ENCODE measurements at places on chromosomes 4 and X.

GRCh38 chr4:12965334-12965733 is 518.8 kb downstream of the RAB28 start:
- DNase-seq: no peak

DNA sequence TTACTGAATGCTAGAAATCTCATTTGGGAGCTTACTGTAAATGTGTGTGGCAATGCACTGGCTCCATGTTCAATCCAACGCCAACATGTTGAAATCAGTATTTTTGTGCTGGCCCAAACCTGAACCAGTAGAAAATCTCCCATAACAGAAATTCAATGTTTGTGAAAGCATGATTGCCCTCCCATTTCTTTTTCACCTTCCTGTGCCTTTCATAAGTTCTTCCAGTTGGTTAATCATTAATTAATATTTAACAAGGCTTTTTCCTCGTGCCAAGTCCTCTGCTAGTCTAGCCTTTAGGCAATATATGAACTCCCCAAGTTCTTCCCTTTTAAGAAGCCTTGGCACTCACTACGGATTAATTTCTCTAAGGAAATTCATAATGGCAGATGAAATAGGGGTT is 1.3 kb upstream of the PLS3 start:
- no peak for DNase-seq

GRCh38 chr4:165711436-165711835 is 161.6 kb upstream of the TLL1 start:
- DNase-seq: no peak

DNA sequence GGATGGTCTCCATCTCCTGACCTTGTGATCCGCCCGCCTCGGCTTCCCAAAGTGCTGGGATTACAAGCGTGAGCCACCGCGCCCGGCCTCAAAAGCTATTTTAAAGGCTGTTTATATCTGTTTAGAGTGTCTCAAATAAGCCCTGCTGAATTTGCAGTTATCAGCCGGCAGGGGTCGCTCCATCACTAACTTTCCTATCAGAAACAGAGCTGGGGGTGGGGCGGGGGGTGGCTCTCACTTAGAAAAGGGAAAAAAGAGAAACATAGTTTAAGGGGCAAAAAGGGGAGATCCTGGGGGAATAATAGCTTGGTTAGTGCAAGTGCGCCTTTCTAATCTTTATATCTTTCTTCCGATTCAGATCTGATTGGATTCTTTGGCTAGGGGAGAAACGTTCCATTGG is 450.7 kb downstream of the UBE2NL start:
- no peak for DNase-seq

DNA sequence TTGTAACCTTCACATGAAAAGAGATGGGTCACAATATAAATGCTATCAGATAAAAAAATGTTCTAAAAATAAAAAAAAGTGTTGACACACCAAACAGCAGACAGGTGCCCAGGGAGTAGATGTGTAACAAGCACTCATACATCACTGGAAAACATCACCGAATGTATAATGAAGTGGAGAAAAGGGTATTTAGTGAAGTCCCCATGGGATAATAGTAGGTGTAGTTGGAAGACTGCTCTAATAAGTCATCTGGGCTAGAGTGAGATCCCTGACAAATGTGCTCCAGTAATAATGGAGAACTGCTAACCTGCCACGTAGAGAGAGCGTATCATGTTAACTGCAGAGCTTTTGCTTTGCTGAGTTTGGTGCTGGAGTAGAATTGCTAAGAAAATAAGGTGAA is 152.0 kb downstream of the GRIA2 start:
- no peak for DNase-seq

GRCh38 chr4:26780539-26780938 is 80.1 kb upstream of the STIM2 start:
- no peak for DNase-seq

DNA sequence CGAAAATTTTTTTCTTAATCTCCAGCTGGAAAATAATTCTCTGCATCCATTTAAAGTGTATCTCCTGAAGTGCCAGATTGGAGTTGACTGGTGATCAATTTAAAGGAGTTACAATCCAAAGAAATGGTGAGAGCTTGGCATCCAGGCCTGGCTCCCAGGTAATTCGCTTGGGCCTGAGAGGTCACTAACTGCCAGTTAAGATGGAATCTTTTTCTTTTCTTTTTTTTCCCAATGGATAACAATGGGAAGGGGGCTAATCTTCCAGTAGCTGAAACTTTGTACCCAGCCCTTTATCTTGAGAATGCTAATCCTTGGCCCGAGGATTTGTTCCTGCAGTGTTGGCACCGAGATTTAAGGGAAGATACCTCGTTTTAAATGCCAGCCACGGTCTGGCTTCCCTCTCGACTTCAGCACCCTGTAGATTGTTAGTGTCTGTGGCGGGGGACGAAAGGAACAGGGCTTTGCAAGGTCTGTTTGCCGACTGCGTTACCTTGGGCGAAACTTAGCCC is 13.3 kb upstream of the PITX2 start:
- DNase-seq: no peak

- no peak for DNase-seq
These were observed 8.4 kb upstream of the RXFP1 start for GRCh38 chr4:158513256-158513655.

- DNase-seq: no peak
These were observed 1738.8 kb upstream of the IGFBP7 start for GRCh38 chr4:58849026-58849425.

- DNase-seq: no peak
These were observed 33.4 kb downstream of the NELFA start for GRCh38 chr4:1975391-1975801.

DNA sequence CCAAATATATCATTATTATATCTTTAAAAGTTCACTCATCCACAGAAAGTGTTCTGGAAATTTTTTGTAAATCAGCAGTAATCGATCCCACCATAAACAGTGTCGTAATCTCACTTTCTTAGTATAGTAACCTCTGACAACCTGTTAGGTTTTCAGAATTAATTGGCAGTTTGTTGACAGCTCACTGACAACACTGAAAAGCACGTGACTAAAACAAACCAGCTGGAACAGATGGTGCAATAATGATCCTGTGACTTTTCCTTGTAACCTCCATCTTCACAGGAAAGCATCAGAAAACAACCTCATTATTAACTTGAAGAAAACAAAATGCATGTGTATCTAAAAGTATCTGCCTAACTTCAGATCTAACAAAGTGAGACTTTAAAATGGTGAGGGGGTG is 48.5 kb downstream of the FSTL5 start:
- DNase-seq: no peak

DNA sequence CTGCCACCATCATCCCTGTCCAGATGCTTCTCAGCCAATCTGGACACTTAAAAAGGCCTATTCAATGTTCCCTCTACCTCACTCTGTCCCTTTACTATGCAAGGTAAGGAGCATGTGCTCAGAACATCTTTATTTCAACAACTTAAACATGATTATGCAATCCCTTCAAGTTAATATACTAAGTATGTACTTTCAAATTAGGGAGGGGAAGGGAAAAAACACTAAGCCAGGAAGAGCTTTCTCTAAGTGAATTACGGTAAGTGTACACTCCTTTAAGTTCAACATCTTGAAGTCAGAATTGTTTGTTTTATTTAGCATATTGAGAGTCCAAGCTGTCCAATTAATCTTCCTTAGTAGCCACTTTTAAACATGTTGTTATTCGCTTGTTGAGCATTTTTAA is 14.1 kb downstream of the SLC10A7 start:
- DNase-seq: no peak

DNA sequence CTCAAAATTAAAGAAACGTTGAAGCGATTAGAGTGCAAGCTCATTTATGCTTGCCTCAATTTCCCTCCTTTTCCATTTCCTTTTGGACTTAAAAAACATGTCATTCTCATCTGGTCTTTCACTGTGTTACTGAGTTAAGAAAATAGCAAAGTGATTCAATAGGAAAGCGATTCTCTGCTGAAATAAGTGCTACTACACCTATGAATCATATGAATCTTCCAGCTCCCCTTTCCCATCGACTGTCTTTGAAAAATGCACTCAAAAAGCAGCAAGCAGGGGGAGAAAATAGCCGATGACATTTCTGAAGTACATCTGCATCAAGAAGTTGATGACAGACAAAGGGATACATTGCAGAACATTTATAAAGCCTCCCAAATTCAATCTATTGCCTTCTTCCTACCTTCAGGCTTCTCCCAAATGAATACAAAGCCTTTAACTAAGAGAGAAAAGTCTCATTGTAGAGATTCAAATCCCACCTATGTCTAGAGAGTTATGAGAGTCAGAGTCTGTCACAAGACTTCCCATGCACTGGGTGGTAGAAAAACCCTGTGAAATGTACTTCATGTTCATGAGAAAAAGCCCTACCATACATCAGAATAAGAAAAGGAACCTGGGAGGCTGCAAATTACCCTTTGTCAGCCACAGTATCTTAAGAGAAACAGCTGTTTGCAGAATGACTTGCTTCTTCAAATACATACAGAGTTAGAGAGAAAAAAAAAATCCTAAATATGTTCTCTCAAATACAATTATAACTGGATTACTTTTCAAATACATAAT is 78.9 kb downstream of the MBNL3 start:
- no peak for DNase-seq

GRCh38 chrX:147779173-147779572 is 132.5 kb upstream of the FMR1 start:
- DNase-seq: no peak

DNA sequence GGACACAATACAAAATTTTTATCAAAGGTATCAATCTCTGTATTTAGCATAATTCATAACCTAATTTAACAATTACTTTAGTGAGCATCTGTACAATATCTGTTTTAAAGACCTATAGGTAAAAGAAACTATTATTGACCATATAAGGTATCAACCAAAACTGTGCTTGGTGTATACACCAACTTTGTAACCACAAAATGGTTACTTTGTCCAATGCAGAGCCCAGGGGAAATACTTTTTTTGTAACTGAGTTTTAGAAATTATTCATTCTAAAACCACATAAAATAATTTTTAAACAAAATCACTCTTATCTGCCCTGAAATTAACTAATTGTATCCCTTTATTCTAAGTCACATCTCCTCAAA is 5.0 kb downstream of the CXXC4 start:
- DNase-seq: no peak

GRCh38 chrX:75156531-75156945 is 455 bp upstream of the ABCB7 start:
- DNase-seq: no peak

DNA sequence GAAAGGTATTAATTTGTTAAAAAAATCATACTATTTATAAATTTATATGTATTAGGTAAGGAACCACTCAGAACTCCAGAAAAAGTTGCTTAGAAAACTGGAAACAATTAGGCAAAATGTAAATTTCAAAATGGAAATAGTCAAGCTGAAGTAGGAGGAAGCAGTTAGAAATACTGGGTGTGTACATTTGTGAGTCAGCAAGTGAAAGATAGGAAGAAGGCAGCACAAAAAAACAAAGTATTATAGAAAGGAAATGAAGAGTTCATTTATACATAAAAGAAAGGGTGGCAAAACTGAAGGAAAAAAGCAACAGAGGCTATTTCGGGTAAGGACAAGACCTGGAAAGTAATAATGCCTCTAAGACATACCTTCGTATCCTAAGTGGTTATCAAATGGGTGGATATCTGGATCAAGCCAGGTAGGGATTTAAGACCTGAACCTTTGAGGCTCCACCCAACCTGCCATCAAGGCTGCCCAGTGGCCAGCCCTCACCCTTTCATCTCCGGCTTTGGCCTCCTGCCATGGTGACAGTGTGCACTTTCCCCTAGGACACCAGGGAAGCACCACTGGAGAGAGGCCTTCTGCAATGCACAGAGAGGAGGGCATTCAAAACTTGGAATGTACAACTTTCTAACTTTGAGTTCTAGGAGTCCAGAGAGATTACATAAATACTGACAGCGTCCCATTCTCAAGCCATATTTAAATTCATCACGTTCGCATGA is at the start of gene LRRC66:
TSS of gene LRRC66 (minus strand) at position 428 of the 722 bp plus-strand sequence. CDS start 2,750 bp downstream, outside the sequence.
- no peak for DNase-seq

DNA sequence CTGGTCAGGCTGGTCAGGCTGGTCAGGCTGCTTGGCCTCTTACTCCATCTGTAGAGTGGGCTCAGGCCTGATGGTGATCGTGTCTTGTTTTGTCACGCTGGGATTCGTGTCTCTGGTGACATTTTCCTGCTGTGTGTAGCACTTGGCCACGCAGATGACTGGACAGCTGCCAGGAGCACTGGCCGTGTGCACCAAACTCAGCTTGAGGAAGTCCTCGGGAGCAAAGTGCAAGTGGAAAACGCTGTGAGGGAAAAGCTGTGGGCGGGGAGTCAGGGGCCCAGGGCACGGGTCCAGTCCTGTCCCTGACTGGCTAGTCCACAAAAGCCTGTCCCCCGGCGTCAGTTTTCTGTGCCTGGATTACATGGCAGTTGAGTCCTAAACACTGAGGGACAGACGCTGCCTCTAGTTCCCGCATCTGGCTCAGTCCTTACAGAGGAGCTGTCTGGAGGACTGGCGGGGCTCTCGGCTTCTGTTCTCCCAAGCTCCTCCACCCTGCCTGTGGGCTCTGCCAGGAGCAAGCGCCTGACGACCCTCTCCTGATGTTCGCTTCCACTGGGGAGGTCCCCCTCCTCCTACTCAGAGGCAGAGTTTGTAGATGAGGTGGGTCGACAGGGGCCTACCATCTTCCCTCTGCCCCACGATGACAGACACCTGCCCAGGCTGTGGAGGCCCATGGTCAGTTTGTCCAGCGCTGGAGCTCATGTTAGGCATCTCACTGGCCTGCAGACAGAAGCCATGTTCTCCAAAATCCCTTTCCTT is 35.9 kb upstream of the GRPEL1 start:
- no peak for DNase-seq

DNA sequence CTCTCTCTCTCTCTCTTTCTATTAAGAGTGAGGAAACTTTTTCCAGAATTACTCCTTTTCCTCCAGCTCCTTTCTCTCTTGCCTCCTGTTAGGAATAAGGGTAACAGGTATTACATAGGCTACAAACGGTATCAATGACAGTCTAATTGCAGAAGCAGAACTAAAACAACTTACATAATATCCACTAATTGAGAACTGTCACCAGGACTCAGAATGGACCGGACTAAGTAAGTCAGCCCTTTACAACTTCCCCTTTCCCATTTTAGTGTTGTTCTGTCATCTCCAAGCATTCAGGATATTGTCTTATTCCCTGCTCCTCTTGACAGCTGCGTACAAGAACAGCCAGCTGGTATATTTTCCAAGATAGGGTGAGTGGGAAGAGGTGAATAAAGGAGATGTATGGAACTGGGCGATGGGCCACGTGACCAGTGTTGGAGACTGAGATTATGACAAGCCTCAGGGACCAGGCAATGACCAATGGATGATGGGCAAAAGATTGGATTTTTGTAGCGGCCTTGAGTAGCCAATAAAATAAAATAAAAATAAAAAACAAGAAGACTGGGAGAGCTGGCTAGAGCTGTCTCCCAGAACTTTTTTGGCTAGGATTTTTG is 2.3 kb upstream of the FNIP2 start:
- DNase-seq: no peak

GRCh38 chr4:143424276-143424675 is 87.6 kb downstream of the GAB1 start:
- no peak for DNase-seq

- no peak for DNase-seq
These were observed 844.2 kb downstream of the RAPGEF2 start for GRCh38 chr4:159946983-159947615.

- no peak for DNase-seq
These were observed 382.0 kb downstream of the GABRG1 start for GRCh38 chr4:45741897-45742296.

GRCh38 chr4:88919056-88919455 is 137.9 kb downstream of the FAM13A start:
- DNase-seq: no peak

GRCh38 chrX:80808881-80809411 is 731 bp downstream of the BRWD3 start:
- DNase-seq: no peak
